ENCODE measurements at places on chromosomes 11 and 22.

DNA sequence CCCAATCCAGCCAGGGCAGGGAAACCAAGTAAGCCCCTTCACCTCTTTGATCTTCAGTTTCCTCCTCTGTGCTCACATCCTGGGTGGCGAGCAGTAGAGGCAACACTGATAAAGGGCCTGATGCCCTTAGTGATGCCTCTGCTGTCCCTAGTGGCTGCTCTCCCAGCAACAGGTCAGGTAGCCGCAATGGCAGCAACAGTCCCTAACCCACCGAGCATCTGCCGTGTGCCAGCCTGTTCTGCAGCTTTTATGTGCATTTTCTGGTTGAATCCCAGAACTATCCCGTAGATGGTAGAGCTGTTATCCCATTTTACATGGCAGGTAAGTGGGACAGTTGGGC, 5.2 kb downstream of the SCYL1 start:
- no peak for DNase-seq

- DNase-seq = no peak
Observed at GRCh38 chr11:122405547-122406341, 249.8 kb upstream of the UBASH3B start.

DNA sequence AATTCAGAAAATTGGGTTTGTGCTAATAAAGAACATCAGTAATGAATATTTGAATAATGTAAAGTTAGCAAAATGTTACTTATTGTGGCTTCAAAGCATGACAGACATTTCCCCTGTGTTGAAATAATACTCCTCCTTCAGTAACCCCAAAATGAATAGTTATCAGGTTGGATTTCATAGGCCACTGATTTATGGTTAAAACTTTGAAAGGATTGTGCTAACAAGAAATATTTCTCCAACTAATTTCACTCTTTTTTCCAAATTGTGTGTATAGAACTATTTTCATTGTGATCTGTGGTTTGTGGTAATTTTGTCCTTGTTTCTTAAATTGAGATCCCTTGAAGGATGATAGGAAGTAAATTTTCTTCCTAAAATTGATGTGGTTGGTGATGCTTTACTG, 7.9 kb downstream of the DDX10 start:
- DNase-seq = no peak

- DNase-seq = no peak
Observed at GRCh38 chr11:111736181-111736590, 30.0 kb downstream of the PPP2R1B start.

DNA sequence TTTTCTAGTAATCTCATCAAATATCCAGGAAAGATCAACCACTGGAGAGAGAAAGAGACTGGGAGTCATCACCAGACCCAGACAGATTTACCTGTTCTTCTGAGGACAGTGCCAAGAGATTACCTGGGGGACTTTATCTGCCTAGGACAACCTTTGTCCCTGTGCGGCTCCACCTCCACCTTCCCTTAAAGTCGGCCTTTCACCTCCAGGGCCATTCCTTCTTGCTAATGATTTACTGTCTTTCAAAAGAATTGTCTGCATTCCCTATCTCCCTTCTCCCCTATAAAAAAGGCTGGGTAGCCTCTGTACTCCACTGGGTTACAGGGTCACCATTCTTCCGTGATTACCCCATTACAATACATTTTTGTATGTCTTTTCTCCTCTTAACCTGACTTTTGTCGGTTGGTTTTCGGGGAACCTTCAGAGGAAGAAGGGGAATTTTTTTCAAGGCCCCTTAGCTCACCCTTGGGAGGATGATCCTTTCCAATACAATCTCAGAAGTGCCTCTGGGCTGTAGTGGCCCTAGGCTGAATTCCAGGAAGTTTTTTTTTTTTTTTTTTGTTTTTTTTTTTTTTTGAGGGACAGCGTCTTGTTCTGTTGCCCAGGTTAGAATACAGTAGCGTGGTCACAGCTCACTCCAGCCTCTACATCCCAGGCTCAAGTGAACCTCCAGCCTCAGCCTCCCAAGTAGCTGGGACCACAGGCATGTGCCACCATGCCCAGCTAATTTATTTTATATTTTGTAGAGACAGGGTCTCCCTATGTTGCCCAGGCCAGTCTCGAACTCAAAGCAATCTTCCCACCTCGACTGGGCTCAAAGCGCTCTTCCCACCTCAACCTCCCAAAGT, 1.5 kb upstream of the HMOX1 start:
- no peak for DNase-seq

DNA sequence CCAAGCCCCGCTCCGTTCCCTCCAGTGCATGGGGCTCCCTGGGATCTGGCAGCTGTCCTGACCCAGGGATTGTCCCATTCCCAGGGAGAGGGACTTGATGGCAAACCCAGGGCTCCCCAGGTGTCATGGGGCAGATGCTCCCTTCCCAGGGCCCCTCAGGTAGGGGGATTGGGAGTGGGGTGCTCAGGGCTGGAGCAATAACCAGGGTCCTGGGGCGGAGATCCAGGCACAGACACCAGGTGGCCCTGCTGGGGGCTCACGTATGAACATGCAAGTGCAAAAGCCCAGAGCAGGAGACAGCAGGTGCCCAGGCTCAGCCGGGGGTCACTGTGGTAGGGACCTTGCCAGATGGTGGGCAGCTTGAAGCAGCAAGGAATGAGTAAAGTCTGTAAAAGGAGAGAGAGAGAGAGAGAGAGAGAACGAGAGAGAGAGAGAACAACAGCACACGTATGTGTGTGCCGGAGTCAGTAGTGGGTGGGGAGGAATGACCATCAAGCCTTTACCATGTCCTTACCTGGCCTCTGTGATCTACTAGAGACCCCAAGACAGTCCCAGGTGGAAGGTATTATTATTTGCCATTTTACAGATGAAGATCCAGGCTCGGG, 19.3 kb upstream of the MPPED1 start:
- no peak for DNase-seq

DNA sequence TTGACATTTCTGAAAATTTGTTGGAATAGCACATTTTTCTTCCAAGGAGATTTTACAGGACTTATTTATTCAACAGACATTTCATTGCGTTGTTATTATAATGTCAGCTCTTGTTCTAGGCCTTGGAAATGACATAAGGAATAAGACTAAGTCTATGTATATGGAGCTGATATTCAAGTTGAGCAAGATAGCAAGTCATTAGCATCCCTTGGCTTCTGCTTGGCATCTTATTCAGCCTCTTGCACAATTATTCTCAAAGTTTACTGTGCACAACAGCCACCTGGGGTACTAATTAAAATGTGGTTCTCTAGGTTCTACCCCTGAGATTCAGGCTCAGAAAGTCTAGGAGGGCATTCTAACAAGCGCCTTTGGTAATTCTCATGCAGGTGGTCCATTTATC, 304.8 kb upstream of the DDI1 start:
- no peak for DNase-seq

DNA sequence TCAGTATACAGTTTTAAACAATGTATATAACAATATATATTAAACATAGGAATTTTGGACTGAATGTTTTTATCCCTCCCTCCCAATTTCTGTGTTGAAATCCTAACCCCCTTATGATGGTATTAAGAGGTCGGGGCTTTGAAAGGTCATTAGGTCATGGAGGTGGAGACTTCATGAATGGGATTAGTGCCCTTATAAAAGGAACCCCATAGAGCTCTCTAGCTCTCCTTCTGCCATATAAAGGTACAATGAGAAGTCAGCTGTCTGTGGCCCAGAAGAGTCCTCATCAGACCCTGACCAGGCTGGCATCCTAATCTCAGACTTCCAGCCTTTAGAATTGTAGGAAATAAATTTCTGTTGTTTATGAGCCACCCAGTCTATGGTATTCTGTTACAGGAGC, 6.5 kb downstream of the NNMT start:
- DNase-seq = no peak

GRCh38 chr11:126135235-126136176, 72.8 kb upstream of the CDON start:
- no peak for DNase-seq

DNA sequence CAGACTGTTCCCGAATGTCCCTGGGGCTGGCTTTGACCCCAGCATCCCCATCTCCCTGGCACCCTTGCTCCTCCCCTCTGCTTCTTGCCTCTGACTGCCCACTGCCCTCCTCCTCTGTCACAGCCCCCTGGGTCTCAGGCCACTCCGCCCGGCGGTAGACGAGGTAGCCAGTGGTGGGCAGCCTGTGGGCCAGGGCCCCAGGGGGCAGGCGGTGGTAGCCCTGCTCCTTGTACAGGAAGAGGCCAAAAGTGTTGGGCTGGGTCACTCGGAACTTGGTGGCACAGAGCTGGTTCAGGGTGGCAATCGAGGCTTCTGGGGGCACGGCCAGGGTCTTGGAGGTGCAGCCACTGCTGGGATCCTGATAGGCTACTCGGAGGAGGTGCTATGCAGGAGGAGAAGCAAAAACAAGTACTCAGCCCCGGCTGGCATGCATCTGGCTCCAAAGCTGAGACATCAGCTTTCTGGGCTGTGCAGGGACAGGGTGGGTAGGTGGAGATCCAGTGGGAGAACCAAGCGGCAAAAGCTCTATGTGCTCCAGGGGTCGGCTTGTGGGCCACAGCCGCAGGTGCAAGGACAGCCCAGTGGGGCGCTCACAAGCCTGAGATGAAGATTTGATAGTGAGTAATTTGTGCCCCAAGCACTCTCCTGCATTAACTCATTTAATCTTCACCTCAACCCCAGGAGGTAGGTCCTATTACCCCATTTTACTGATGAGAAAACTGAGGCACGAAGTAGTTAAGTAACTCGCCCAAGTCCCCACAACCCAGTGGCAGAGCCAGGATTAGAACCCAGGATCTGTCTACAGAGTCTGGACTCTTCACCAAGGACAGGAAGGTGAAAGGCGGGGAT, 3.6 kb downstream of the RIN1 start:
- DNase-seq = no peak

DNA sequence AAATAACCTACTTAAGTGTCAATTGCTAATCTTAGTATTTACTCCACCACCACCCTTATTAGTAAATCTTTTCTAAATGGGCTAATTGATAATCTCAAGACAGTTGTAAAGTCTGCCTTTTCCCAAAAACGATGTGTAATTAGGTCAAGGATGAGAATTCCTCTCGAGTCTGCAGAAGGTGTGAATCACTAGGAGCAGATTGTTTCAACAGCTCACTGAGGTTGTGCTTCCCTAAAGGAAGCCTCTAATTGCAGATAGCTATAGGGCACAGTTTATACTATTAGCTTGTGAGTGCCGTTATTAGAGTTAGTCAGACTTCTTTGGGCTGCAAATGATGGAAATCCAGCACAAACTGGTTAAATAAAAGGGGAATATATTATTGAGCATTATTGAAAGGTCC, 84.9 kb downstream of the C11orf91 start:
- DNase-seq = no peak

DNA sequence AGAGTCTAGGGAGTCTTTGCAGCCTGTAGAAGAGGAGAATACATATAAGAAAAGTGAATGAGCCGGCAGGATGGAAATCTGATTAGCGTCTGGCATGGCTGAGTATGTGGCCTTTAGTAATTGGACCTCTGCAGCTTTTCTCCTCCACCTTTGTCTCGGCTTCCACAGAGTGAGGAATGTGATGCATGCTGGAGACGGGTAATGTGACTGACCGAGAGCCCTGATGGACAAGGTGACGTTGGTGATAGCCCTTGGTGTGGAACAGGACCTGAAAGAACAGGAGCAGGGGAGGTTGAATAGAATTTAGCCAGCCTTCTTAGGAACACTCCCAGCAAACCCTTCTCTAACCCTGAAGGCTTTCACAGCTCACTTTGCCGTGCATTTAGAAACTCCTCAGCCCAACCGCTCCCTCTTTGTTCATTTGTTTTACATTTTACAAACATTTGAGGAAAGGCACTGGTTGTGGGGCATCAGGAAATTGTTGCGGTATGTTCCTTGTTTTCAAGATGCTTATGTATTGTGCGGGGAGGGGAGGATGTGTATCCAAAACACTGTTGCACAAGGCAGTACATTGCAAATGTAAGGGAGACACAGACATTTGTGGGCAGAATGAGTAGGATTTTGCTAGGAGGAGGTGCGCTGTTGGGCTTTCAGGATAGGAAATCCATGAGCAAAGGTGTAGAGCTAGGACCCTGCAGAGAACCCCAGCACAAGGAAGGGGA, 6.9 kb downstream of the GTPBP1 start:
- no peak for DNase-seq

DNA sequence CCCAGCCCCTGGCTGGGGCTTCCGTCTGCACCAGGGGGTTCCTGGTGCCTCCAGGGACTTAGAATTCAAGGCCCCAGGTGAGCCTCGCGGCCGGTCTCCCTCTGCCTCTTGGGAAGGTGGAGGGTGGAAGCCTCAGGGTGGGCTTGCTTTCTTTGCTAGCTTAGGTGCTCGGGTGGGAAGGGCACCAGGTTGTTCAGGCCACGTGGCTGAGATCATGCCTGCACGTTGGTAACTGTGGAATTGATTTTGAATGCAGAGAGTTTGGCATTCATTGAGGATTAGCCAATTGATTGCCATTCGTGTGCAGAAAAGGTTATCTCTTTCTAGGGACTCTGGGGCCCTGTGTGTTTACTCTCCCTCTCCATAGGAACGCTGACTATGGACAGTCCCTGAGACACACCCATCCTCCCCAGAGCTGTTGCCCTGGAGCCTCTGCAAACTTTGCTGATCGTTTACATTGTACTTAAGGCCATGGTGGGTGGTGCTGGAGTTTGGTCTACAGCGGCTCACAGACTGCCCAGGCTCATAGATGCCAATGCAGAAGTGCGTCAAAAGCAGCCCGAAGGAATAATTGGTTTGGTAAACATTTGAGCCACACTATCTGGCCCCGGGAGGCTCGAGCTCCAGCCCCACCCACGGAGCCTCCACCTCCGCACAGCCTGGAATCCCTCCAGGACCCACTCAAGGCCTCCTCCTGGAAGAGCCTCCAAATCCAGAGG, 1457.7 kb downstream of the BRD1 start:
- no peak for DNase-seq

DNA sequence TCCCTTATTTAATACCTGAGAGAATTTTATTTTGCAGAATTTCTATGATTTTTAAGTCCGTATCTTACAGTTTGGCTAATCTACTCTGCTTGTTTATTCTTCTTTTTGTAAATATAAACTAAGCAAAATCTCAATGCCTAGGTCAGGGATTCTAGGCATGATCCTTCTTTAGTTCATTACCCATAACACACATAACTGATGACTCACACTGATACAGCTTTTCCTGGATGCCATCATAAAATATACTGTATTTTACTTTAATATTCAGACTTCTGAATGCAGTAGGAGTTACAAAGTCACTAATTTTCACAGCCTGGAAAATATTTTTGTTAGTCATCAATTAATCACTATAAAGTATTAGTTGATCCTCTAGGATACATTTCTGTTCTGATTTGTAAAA, 898.2 kb upstream of the RAG2 start:
- DNase-seq = no peak

DNA sequence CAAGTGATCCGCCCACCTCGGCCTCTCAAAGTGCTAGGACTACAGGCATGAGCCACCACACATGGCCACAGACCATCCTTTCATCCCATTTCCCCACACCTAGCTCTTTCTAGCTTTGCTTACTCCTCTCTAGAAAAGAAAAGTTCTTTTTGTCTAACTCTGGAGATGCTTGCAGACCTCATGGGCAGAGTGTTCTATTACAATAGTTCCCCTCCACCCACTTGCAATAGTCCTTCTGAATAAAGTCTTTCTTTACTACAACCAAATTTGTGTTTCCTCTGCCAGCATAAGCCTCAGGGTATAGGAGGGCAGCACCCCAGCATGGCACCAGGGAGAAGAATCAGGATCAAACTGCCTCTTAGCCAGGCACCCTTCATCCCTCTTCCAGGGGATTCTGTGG, 18.8 kb upstream of the RTL6 start:
- no peak for DNase-seq
